ENCODE measurements at places on chromosomes 4 and X.

DNA sequence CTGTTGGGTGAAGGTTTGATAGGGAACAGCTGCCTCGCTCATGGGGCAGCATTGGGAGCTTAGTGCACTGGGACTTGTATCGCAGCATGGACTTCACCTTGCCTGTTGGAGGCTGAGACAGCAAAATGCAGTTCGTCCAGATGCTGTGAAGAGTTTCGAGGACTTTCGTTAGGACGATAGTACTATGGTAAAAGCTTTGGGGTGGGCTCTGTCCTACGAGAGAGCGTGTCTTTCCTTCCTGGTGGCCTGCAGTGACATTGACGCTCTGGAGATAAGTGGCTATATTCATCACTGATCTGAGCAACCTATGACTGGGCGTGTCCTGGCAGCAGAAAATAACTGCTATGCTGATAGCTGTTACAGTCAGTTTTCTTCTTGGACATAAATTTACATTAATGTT is 44.8 kb downstream of the ARHGAP10 start:
- no peak for DNase-seq

DNA sequence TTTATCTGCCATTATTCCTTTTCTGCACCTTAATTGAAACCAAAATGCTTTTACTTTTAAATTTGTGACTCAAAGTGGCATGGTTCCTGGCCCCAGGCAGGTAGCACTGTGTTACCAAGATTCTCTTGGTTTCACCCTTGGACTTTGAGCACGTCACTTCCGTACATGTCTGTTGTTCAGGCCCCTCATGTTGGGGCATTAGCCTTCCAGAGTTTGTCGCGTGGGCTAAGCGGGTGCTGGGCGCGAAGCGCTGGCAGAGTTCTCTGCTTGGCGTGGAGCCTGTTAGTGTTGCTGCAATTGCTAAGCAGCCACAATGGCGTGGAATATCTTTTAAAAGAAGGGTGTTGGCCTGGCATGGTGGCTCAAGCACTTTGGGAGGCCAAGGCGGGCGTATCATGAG is 14.0 kb upstream of the TADA2B start:
- no peak for DNase-seq

DNA sequence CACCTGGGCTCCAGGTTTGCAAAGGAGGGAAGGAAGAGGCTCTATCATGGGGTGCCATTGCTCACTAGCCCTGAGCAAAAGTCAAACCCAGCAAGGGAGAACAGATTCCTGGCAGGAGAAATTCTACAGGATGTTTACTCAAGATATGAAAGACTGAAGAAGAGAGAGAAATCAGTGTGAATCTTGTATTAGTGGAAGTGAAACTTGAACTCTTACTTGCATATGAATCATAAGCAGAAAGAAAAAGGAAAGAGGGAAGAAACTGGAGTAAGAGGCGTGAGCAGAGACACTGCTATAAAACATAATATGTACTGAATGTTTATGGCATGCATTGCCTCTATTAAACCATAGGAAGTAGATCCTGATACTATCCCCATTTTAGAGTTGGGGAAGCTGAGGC is 60.9 kb downstream of the C4orf46 start:
- peak; percentile 16 for DNase-seq

DNA sequence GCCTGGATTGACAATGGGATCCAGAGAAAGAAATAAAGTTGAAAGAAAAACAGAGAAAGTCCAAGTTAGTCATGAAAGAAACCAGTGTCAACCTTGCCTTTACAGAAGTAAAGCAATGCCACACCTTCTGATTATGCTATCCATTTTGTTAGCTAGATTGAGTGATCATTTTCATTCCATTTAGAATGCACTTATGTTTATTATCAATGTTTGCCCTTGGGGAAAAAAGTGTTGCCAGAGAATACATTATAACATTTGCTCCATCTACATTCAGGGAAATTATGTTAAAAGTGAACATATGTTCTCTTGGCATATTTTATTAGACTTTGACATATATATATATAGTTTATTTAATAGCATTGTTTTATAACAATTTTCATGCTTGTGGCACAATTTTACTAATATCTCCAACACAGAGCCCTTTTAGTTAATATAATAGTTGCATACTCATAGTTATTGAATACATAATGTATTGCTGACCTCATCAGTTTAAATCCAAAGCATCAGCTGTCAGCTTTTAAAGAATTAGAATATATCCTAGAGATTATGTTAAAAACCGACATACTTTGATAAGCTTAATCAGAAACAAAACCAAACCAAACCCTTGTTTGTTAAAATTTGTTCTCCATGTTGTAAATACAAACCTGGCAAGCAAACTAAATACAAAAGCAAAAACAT is 134.2 kb downstream of the SORBS2 start:
- DNase-seq: no peak

DNA sequence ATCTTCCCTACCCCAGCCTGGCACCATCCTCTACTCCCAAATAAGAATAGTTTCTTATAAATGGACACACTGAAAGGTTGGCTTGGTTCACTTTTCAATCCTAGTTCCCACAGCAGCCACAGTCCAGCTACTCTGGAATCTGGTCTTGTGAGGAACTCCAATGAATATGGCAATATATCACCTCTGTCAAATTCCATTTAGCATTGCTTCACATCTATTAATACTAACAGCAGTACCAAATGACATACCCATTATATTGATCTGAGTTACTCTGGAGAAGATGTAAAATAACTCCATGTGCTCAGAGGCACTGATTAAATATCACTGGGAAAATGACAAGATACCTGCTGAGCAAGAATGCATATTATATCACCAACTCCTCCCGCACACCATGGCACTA is 8.6 kb downstream of the OPHN1 start:
- DNase-seq: no peak

- DNase-seq: no peak
Measured at GRCh38 chr4:150325872-150326271, 247.6 kb downstream of the DCLK2 start.

DNA sequence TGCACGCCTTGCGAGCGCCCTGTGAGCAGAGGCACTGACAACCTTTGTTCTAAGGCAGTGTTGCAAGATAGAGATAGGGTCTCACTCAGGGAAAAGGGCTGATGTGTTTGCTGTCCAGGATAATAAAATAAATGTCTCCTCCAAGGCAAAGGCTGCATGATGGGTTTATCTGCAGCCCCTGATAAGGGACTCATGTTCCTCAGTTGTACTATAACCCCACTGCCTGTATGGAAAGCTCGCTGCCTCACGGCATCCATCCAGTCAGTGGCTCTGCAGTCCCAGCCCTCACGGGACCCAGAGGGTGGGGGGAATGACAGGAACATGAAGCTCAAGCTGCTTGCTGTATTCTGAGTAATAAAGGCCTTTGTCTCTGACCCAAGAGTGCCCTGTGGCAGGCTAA is 22.6 kb downstream of the BCLAF3 start:
- DNase-seq: no peak

DNA sequence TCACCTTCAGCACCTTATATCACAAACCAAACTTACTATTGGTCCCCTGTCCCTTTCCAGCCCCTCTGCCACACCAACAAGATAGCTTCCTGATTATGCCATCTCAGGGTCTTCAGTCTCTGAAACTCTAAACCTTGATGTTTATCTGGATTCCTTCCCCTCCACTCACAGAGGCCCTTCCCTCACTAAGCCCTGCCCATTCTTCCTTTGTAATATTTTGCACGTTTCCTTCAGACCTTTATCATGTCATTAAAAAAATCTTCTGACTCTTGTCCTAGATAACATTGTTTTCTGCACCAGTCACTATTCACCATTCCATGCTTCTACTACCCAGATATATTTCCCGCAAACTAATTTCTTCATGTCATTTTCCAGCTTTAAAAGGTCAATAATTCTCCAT is 17.7 kb upstream of the CEP135 start:
- DNase-seq: no peak

Data from astrocyte (in vitro differentiated cells and primary cell).